CD4-positive, alpha-beta T cell (primary cell): ENCODE measurements at places on chromosomes 3 and 15.

- no peaks in the 10 kb centered on the region for H3K27me3 ChIP-seq
- H3K4me1 ChIP-seq, result no peaks in the 10 kb centered on the region
These were observed 334.9 kb upstream of the DPH6 start for GRCh38 chr15:35880896-35881295.

GRCh38 chr15:52486003-52486996 is 42.4 kb downstream of the MYO5A start:
- H3K27me3 ChIP-seq, result no peaks in the 10 kb centered on the region
- H3K27ac ChIP-seq, result no peak overlapping the region
- H3K36me3 ChIP-seq, result no peaks in the 10 kb centered on the region
- DNase-seq, result no peak

- no peak overlapping the region for H3K4me3 ChIP-seq
- H3K27ac ChIP-seq, result no peak overlapping the region
- no peaks in the 10 kb centered on the region for H3K4me1 ChIP-seq
These were observed 21.0 kb upstream of the CHMP2B start for GRCh38 chr3:87206070-87206469.

DNA sequence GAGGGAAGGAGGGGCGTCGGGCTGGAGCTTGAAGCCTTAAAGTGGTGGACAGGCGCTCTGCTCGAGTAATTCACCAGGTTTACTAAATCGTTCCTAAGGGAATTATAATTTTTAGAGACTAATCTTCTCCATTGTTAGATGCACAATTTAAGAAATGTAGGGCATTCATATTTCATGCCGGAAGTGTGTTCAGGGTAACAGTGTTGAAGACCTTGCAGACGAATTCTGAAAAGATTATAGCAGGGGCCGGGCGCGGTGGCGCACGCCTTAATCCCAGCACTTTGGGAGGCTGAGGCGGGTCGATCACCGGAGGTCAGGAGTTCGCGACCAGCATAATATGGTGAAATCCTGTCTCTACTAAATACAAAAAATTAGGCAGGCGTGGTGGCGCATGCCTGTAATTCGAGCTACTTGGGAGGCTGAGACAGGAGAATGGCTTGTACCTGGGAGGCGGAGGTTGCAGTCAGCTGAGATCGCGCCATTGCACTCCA is 365 bp upstream of the GTF2A2 start:
- DNase-seq, result no peak
- H3K4me3 ChIP-seq, result peak overlapping the region; percentile 94
- H3K27me3 ChIP-seq, result no peaks in the 10 kb centered on the region
- peaks cover 17% of the 10 kb centered on the region for H3K4me1 ChIP-seq
- H3K27ac ChIP-seq, result no peak overlapping the region

DNA sequence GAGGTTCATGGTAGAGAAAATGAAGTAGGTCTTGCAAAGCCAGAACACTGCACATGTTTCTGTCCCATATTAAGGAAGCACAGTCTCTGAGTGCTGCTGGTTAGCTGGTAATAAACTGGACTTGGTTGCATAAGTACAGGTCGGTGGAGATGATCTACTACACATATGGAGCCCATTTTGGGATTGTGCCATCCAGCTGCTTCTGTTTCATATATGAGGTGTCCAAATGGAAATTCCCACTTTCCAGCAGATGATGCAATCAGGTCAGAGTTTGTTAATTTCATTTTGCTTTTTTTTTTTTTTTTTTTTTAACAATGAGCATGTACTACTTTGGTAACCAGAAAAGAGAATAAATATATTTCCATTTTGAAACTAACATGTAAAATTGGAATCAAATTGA is 122.6 kb downstream of the SATB1 start:
- H3K27ac ChIP-seq, result no peak overlapping the region
- H3K36me3 ChIP-seq, result no peaks in the 10 kb centered on the region
- DNase-seq, result no peak

DNA sequence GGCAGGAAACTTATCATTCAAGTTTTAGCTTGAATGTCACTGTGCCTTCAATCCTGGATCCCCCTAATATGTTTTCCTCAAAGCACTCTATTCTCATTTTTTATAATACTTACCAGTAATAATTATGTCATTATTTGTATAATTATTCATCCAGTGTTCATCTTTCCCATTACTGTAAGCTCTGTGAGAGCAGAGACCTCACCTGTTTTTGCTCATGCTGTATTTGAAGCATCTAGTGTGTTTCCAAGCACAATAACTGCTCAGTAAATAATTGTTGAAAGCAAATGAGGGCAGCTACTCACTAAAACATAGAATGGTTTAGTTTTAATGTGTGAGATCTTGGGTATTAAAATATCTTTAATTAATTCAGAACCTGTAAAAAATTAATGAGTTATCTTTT is 36.9 kb upstream of the KPNA4 start:
- no peak overlapping the region for H3K4me3 ChIP-seq
- H3K27me3 ChIP-seq, result no peaks in the 10 kb centered on the region
- no peak for DNase-seq
- H3K4me1 ChIP-seq, result no peaks in the 10 kb centered on the region
- H3K27ac ChIP-seq, result no peak overlapping the region
